IPS DF 19.7 (cell line): ENCODE measurements at places on chromosomes 12 and 14.

DNA sequence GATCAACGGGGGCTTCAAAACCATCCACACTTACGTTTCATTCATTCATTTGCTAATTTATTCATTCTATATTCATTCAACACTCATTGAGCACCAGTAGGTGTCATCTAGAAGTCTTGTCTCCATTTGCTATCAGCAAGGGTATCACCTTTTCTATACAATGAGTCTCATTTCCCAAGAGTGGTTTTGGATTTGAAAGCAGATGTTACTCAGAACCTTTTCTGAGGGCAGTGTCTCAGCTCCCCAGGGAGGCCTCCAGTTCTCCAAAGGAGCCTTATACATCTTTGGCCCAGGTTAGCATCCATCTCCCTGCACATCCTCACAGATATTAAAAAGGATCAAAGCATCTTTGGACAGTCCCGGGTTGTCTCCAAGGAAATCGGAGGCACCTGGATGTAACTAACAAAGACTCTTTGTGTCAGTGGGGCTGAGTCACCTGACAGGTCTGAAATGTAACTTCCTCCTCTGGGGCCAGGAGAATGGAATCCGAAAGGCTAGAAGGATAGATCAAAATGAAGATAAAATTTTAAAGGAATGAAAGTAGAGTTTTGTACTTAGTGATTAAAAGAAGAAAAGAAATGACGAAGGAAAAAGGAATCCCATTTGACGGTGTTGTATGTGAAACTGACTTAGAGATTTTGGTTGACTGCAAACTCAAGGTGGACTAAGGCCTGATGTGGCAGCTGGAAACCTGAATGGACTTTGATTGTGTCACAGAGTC is 103.0 kb downstream of the VCPKMT start:
- no peak for DNase-seq

- no peak for DNase-seq
These were observed 1054.7 kb downstream of the GALC start for GRCh38 chr14:86938320-86938719.

DNA sequence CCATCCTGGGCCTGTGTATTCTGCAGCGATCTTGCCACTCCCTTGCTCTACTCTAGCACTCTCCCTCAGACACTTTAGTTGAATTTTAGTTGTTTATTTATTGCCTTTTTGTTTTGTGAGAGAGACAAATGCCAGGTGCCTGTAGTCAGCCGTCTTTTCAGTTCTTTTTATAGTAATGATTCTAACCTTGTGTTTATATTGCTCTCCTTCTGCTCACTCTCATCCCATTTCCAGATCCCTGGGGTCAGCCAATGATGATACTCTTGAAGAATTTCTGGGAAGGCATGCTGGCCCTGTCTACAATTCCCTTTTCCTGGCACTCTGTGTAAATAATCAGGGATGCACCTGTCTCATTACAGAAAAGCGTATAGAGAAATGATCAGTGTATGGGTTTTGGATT is 334.1 kb upstream of the MIS18BP1 start:
- no peak for DNase-seq

DNA sequence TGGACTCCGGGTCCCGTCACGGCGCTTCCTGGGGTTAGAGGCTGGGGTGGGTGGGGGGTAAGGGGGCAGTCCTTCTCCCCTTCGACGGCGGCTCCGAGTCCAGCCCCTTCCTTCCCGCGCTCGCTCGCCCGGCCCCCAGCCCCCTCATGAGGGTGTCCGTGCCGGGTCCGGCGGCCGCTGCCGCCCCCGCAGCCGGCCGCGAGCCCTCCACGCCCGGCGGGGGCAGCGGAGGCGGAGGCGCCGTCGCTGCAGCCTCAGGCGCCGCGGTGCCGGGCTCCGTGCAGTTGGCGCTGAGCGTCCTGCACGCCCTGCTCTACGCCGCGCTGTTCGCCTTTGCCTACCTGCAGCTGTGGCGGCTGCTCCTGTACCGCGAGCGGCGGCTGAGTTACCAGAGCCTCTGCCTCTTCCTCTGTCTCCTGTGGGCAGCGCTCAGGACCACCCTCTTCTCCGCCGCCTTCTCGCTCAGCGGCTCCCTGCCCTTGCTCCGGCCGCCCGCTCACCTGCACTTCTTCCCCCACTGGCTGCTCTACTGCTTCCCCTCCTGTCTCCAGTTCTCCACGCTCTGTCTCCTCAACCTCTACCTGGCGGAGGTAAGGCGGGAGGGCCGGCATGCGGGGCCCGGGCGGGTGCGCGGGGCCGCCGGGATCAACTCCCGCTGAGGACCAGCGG is 500 bp downstream of the GPR137C start:
- no peak for DNase-seq

DNA sequence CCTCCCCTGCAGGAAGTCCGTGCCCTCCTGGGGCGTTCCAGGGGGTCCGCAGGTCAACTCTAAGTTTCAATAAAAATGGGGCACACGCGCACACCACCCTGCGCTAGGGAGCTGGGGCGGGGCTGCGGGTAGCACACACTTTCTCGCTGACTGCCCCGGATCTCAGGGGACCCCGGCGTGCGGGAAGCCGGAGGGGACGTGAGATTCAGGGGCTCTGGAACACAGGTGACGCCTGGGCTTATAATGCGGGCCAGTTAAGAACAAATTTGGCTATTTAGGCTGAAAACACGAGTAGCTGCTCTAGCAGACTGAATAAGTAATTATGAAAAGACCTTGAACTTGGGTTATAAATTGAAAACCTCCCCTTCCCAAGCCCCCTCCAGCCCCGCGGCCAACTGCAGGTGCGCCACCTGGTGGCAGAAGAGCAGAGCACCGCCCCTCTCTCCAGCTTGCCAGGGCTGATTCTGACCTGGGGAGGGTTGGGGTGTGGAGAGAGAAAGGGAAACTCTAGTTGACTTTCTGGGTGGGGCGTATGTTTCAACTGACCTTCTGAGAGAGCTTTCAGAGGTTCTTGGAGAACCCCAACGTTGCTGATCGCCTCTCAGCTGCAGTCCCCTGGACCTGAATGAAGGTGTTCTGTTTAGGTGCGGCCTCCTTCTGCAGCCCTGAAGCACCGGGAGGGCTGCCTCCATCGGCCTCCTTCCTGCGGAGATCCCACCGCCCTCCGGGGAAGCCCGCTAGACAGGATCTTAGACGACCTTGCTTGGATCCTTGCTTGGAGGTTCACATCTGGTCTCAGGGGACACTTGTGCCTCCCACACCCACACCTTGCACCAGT is 118.4 kb upstream of the EVL start:
- DNase-seq = no peak

- DNase-seq = no peak
These were observed 12.5 kb upstream of the IRF2BPL start for GRCh38 chr14:77040741-77041653.

DNA sequence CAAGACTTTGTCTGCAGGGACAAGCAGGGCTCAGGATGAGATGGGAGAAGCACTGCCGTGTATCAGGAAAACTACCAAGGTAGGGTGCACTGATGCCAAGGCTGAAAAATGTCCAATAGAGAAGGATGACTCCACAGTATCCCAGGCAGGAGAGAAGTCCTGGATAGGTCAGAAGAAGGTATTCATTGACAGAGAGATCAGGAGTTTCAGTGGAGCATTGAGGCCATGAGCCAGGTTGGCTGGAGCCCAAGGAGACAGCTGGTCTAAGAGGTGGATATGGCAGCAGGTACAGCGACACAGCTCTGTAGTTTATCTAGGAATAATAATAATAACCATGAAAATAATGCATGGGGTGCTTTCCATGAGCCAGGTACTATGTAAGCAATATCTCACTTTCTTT is 180.9 kb downstream of the EXOC5 start:
- no peak for DNase-seq

DNA sequence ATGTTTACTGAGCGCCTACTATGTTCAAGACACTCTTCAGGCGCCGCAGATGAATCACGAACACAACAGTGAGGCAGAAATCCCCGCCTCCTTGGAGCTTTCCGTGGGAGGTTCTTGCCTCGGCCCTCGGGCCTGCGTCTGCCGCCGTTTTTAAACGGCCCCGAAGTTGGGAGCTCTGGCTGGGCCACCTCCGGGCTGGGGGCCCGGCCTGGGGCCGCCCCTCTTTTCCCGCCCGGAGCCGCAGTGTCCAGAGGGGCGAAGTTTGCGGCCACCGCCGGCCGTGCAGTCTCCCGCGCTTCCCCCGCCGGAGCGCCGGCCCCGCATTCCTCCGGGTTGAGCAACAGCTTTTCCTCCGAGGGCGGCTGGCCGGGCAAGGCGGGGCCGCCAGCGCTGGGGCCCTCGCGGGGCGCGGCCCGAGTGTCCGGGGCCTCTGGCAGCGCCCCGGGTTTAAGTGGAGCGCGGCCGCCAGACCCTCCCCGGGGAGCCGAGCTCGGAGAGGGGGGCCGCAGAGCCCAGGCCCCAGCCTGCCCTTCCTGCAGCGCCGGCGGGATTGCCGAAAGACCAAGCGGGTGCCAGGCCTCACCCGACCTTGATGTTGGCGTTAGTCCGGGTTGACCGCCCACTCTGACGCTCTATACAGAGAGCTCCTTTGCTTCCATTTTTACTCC is 18.7 kb upstream of the CTDSP2 start:
- DNase-seq = no peak

DNA sequence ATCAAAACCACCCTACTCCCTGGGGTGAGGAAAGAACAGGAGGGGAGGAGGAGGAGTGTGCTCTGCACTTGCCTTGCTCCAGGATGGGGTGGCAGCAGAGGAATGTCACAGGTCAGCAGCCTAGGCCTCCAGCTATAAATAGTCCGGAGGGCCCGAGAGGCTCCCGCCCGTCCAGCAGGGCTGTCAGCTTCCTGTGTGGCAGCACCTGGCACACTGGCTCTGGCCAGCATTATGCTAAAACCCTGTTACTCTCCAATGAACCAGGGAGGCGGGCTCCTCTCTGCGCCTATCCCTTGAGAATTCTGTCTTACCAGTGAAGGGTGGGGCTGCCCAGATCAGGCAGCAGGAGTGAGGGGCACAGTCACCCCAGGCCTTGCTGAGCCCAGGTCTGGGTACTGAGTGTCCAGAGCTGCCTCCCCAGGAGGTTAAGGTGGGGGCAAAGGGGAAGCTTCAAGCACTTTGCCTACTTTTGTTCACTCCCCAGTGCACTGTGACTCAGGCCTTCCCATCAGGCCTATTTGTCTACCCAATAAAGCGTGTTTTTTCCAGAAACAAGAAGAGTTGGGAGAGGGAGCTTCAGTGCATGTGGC is 1.2 kb upstream of the COX14 start:
- no peak for DNase-seq

- no peak for DNase-seq
These were observed 65.4 kb downstream of the PTPRB start for GRCh38 chr12:70571705-70572268.

DNA sequence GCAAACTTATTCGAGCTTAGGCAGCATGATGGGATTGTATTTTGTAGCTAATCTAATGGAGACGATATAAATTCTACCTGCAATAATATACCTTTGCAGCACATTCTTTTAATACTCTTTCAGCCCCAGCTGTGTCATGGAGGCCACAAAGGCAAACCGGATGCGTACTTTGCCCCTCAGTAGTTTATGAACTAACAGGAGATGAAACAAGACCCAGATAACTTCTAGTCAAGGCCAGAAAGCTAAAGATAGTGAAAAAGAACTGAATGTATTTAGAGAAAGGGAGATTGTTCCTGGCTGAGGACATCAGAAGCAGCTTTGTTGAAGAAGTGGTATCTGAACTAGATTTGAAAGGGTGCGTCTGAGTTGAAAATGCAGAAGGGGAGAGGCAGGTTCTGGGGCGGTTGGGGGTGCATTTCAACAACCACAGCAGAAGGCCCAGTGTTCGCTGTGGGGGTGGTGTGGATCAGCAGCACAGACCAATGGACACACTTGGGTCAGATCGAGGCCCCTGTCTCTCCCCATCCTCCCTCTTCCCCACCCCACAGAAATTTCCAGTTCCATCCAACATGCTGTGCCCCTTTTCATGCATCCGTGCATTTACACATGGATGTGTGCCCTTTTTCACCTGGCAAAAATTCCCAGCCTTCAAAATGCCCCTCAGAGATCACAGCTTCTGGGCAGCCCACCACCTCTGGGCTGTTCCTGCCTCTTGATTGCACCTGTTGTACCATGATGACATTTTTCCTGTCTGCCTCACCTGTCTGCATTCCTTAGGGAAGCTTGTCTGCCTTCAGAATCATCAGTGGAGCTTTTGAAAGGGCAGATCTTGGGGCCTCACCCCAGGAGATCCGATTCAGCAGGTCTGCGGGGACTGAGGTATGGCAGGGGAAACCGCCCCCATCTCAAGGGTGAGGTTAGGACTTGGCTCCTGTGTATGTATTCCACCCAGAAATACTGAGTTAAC is 2.2 kb downstream of the ZNF839 start:
- no peak for DNase-seq

DNA sequence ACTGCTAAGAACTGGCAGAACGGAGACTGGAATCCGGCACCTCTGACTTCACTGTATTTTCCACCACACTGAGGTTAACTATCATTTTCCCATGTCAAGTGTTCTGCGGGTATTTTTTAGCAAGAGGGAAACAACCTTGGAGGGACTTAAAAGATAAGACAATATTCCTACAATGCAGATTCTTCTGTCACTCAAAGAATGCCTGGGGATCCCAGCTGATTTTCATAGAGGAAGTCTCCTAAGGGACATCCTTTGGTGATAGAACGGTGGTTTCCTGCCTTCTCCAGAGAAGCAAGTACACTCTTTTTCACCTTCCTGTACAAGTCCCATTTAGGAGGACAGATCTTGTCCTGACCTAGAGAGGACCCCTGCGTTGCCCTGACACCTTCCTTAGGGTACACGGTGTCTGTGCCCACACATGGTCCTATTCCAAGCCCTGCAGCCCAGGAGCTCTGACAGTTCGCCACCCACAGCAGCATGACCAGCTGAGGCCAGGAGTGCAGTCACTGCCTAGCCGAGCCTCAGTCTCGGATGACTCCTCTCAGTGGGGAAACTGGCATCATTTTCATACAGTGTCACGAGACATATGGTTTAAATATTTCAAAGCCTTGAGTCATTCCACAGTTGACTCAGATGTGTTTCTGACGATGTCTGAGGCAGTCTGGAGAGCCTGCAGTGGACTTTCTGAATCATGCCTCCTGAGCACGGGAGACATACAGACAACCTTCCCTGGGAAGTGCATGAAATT is 181.3 kb upstream of the FKBP4 start:
- no peak for DNase-seq

DNA sequence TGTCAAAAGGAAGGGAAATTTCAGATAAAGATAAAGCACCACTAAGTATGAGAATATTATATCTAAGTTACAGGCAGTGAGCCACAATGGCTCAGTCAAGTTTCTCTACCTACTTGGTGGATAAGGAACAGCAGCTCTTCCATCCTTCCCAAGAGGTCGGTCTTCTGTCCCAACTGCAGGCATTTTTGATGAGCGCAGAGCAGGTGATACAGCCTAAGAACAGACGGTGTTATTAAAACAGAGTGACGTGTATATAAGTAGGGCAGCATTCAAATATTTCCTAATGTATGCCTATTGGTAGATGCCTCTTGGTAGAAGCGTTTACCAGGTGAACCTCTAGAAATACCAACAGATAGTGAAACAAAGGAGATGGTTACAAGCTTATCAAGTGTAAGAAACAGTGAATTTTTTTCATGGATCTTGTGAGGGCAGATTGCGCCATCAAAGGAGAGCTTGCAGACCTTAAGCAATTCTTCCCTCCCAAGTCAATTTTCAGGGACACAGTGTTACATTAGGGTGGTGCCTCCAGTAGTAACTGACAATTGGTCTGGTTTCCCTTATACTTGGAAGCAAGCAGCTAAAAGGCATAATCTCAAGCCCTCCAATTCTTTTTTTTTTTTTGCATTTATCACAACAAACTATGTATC is 274.5 kb downstream of the MED13L start:
- DNase-seq = no peak

- DNase-seq = no peak
These were observed 6.3 kb upstream of the KRT5 start for GRCh38 chr12:52526511-52526951.
